ENCODE measurements at places on chromosomes 12 and 14.

- DNase-seq = no peak
Measured at GRCh38 chr14:103535081-103535890, 6.3 kb downstream of the TRMT61A start.

GRCh38 chr12:81017792-81018191, 60.1 kb upstream of the ACSS3 start:
- no peak for DNase-seq

DNA sequence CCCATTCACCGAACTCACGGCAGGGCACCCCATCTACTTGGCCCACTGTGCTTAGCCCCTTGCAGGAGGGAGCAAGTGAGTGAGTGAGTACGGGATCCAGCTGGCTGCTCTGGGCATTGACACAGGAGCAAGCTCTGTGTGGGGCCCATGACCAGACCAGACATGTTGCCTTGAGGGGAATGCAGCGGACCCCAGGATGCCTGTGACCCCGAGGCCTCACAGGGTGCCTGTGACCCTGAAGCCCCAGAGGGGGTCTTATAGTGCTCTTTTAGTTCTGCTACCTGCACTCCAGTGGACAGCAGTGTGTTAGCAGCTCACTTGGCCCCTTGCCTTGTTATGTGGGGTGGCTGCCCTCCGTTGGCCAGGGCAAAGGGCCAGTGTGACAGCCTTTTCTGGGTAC, 255.8 kb downstream of the ETNK1 start:
- no peak for DNase-seq

- no peak for DNase-seq
Measured at GRCh38 chr12:92556141-92556540, 146.6 kb upstream of the PLEKHG7 start.

DNA sequence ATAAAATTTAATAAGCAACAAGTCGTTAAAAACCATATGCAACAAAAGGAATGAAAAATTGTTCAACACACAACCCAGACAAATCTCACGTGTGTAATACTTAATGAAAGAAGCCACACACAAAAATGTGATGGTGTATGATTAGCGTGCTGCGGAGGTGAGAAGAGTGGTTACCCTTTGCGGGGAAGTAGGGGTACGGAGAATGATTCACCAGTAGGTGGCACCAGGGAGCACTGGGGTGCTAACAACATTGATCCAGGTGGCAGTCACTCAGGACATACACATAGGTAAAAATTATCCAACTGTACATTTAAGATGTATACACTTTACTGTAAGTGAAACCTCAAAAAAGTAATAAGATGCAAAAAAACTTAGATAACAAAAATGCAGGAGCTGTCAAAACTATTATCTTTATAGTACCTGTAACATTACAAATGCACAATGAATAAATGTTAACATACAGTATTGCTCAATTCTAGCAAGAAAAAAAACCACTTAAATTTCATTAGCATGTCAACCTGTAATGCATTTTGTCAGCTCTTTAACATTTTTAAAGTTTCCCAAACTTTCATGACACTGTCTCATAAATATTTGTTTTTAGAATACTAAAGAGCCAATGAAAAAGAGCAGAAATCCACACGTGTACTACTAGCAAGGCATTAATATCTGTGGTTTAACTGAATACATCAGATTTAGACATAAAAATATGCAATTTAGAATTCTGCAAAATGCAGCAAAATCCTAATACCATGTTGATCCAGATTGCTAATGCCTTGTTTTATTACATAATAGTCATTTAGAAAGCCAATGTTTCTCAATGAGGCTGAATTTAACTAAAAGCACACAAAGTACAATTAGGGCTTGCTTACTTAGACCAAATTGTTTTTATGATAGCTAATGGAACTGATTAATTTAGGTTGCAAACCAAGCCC, 46.7 kb downstream of the TMCC3 start:
- DNase-seq = peak; percentile 67

DNA sequence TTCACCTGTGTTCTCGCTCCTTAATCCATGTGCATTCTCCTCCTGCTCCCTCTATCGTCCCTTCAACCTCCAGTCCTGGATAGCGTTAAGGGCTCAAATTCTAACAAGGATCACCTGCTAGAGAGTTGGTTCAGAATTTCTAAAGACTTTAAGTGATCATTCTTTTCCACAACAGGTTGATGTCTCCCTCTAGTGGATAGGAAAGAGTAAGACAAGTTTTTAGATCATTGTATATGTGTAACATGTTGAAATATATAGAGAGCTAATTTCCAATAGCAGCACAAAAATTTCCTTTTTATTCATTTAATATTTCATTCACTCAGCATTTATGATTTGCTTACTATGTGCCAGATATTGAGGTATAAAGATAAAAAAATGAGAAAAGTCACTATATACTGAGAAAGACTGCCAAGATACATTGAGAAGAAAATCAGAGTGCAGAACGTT, 9.3 kb upstream of the ESR2 start:
- peak; percentile 82 for DNase-seq

- DNase-seq = peak; percentile 45
Measured at GRCh38 chr12:41663598-41664265, 475.6 kb downstream of the PDZRN4 start.

- DNase-seq = no peak
Measured at GRCh38 chr12:46548605-46549071, 176.1 kb upstream of the SLC38A2 start.

DNA sequence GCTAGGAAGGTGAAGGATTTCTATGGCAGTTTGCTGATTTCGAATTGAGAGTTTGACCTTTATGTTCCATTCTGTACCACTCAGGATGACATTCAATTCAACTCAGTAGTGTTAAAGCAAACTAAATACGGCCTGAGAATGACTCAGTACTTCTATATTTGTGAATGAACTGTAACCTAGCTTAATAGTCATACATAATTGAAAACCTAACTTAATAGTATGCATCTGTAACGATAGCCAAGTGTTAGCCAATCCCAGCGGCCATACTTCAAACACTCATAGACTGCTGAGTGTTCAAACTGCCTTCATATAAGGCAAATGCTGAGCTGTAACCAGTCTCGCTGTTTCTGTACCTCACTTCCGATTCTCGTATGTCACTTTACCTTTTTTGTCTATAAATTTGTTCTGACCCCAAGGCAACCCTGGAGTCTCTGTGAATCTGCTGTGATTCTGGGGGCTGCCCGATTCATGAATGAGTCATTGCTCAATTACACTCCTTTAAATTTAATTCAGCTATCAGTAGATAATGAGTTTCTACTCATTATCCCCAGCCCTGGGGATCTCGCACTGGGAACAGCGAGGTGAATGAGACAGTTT, 98.5 kb upstream of the SLC24A4 start:
- no peak for DNase-seq

DNA sequence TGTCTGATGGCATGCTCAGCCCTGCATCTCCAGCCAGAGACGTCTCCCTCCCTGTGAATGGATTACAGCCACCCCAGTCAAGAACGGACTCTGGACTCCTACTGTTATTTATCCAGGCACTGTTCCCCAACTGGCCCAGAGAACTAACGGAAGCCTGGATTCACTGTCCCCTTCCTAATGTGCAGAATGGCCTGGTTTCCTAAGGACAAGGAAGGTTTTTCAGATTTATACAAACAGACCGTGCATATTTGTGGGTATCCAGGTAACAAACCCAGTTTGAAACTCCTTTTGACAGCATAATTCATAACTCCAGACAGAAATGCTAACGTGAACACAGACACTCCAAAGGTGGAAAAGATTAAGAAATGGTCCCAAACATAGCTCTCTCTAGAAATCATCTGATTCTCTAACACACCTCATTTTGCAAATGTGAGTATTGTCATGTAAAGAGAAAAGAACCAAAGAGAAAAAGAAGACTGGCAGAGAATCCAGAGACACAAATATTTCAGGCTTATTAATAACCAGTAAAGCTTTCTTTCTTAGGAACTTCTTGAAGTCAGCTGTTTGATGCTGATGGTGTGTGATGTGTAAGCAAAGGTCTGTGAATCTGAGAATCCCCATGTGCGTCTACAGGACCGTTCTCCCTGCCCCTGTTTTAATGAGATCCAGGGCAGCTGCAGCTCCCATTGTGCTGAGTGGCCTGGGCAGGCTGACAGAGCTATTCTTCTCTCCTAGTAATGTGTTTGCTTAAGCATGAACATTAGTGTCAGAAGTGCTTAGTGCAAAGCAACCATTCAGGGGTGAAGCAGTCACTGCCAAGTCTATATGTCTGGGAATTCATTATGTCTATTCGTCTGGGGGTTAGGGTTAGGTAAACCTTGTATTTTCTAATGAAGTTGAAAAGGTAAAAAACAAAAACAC, 86.8 kb upstream of the HIF1A start:
- DNase-seq = no peak

GRCh38 chr14:70018713-70019211, 139.5 kb downstream of the SMOC1 start:
- DNase-seq = peak; percentile 48

DNA sequence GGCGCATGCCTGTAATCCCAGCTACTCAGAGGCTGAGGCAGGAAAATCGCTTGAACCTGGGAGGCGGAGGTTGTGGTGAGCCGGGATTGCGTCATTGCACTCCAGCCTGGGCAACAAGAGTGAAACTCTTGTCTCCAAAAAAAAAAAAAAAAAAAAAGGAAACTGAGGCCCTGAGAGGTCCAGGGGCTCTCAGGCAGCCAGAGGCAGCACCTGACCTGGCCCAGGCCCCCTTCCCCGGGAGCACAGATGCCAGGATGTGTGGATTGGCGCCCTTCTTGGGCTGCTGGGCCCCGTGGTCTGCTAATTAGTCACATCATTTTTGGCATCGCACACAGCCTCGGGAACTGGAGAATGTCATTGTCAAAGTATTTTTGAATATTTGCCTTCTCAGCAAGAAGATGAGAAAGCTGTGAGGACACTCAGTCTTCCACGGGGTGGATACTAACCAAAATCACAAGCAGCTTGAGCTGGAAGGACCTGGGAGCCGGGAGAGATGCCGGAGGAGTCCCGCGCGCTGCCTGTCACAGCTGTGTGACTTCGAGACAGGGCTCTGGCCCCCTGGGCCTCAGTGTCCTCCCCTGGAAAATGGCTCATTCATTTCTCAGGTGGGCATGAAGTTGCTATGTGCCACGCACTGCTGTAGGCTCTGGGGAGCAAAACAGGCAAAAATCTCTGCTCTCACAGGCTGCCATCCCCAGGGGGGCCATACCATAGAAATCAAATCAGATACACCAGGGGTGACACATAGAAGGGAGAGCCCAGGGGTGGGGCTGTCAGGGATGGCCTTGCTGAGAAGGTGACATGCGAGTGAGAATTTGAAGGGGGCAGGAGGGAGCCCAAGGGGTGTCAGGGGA, 12.5 kb upstream of the RCOR1 start:
- DNase-seq = no peak

- peak; percentile 48 for DNase-seq
Measured at GRCh38 chr12:12562016-12562483, 613 bp downstream of the DUSP16 start.

DNA sequence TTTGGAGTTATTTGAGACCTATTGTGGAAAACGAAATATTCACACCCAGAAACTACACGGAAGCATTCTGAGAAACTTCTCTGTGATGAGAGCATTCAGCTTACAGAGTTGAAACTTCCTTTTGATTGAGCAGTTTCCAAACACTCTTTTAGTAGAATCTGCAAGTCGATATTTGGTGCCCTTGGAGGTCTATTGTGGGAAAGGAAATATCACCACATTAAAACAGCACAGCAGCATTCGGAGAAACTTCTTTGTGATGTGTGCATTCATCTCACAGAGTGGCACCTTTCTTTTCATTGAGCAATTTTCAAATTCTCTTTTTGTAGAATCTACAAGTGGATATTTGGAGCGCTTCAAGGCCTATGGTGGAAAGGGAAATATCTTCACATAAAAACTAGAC, 595.7 kb upstream of the ALG10B start:
- DNase-seq = no peak

DNA sequence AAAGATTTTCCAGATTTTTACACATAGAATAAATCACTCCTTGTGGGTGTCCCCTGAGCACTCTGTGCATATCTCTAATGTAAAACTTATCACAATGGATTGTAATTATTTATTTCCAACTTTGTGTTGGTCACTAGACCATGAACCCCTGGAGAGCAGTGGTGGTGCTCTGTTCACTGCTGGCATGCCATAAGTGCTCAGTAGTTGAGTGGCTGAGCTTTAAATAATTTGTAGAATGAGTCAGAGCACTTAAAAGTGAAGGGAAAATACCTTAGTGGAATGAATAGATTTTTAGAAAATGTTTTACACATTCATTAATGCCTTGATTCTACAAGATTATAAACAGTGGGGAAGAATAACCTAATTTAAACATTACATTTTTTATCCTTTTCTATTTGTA, 6.3 kb downstream of the MGAT4C start:
- DNase-seq = no peak

DNA sequence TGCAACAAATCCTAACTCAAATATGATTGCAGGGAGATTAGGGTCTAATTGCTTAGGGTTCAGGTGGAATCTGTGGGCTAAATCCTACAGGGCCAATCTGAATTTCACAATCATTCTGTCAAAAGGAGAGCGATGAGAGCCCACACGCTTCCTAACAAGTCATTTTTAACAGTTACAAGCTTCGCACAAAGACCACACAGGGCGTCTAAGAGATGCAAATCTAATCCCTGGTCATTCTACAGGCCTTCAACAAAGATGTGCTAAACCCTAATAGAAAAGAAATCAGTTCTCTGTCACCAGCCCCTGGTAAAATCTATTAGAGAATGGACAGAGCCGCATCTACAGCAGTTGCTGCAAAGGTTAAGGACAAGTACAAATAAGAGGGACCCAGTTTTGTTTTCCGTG, 15.3 kb downstream of the NKX2-1 start:
- DNase-seq = no peak

DNA sequence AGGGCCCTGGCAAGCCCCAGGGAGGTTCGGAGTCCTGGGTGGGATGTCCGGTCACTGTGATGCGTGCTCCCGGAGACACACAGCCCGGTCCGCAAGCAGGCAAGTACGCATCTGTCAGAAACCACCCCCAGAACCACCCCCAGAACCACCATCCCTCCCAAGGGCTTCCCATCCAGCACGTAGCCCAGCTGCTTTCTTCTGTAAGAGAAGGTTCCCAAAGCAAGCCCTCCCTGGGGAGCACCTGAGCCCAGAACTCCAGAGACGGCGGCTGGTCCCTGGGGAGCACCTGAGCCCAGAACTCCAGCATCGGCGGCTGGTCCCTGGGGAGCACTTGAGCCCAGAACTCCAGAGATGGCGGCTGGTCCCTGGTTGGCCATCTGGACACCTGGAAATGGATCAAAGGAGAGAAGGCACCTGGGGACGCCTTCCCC, 2.6 kb upstream of the FBRSL1 start:
- DNase-seq = no peak

DNA sequence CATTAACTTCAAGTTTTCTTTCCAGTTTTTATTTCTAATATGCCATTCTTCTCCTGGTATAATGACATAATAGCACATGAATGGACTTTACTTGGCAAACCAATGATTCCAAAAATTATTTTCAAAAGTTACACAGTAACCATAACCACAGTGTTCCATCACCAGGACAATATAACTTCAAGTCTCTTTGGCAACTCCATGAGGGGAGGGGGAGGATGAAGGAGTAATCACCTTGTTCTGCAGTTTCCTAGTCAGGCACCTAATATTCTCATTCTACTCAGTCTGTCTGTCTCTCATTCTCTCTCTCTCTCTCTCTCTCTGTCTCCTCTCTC, 66.6 kb downstream of the BTG1 start:
- no peak for DNase-seq

- peak; percentile 3 for DNase-seq
Measured at GRCh38 chr12:90124289-90124688, 415.7 kb upstream of the ATP2B1 start.

- DNase-seq = no peak
Measured at GRCh38 chr12:10223208-10223607, 10.5 kb downstream of the GABARAPL1 start.

GRCh38 chr14:95828649-95829265, 47.9 kb upstream of the TUNAR start:
- DNase-seq = no peak

Data from hematopoietic multipotent progenitor cell treated with erythropoietin and hydrocortisone succinate and interleukin-3 and kit ligand, for 4 days (in vitro differentiated cells).